ENCODE measurements at places on chromosomes 3 and 15. TPM values are rescaled to one million over a fixed set of nuclear protein-coding genes. Genes with fewer than 3 reads are reported as not detected.

GRCh38 chr3:185028121-185028520, 124.7 kb downstream of the C3orf70 start:
- DNase-seq, result no peak

DNA sequence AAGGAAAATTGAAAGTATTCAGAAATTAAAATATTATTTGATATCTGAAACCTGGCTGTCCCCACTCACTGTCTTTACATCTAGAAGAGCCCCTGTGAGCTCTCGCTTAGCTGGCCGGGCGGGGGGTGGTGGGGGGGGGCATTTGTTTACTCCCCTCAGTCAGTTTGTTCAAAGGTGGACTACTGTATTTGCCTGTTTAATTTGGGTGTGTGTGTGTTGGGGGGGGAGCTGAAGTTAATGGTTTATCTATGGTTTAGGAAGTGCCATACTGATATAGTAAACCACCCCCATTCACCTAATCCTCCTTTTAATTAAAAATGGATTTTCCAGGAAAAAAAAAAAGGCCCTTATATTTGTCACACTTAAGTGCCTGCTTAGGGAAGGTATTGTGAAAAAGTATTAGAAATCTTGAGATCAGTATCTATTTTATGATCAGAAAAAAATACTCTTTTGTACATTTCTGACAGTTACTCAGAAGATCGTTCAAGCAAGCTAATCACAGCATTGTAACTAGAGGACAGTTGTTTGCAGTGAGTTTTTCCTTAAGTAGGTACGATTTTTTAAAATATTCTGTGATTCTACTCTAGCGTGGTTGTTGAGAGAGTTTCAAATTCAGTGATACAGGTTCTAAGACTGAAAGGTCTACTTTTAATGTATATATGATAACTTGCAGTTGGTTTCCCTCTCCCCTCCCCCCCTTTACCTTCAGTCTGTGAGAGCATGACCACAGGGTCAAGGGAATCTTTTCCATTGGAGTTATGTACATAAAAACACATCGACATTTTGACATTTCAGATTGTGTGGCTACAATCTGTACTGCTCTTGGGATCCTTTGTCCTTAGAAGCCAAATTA, 8.5 kb downstream of the NR2F2 start:
- no peak for DNase-seq

- peak; percentile 58 for DNase-seq
These were observed 99.6 kb downstream of the FNDC3B start for GRCh38 chr3:172138792-172139507.

- no peak for DNase-seq
These were observed 4.1 kb downstream of the MINAR1 start for GRCh38 chr15:79436037-79436780.

Gene CEMIP
- 0.35 TPM for total RNA-seq
